ENCODE measurements at places on chromosomes 6 and 20. TPM values are rescaled to one million over a fixed set of nuclear protein-coding genes. Genes with fewer than 3 reads are reported as not detected.

DNA sequence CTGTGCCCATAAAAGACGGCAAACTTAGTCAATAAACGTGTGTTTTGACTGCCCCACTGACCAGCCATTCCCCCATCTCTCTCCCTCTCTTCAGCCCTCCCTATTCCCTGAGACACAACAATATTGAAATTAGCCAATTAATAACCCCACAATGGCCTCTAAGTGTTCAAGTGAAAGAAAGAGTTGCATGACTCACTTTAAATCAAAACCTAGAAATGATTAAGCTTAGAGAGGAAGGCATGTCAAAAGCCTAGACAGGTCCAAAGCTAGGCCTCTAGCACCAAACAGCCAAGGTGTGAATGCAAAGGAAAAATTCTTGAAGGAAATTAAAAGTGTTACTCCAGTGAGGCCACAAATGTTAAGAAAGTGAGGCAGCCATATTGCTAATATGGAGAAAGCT, 261.6 kb upstream of the TBX18 start:
- DNase-seq, result no peak

DNA sequence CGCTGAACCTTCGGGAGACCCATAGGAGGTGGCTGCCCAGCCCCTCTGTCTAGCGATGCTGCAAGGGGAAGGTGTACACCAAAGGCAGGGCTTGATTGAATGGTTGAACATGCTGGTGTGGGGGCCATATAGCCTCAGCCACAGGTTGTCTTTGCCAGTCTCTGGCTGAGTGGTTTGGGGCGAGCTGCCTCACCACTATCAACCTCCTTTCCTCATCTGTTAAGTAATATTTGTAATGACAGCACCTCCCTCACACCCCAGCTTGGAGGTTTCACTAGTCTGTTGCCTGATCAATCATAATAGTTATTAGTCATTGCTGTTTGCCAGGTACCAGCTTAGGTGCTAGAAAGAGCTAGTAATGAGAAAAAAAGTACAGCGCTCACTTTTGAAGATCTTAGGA, 11.8 kb upstream of the ZNF831 start:
- DNase-seq, result no peak

DNA sequence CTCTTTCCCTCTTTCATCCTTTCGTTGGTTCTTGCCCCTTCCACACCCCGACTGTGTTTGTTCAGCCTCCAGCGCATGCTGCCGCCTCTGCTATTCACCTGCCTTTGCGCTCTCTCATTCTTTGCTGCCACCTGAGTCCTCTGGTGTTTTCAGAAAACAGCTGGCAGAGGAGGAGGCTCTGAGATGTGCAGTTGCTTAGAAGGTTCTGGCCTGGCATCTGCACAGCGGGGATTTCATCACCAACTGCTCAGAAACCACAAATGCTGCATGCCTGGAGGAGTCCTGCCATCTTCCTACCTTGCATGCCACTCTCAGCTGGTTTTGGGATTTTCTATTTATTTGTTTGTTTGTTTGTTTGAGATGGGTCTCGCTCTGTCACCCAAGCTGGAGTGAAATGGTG, 39.2 kb upstream of the CLDN20 start:
- no peak for DNase-seq

GRCh38 chr6:52641388-52641787, 29.5 kb upstream of the TMEM14A start:
- DNase-seq, result no peak

DNA sequence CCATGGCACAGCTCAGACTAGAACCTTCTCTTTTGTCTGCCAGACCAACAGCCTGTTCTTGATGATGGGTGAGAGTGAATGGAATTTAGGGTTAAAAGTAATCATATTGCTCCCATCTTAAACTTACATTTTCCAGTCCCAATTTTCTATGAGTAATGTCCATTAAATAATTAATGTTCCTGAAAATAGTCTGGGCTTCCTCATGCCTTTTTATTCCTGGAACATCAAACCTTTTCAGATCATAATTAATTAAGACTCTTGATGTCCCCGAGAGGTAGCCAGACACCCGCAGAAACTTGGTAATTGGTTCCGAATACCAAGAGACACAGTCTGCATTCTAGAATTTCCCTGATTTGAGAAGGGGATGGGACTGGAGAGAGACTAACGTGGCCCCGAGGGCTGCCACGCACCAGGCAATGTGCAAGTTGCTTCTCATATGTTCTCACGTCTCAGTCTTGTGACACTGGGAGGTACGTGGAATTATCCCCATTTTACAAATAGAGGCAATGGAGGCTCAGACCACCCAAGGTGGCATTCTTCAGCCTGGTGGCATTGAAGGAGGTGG, 78.6 kb upstream of the TOX2 start:
- DNase-seq, result no peak

- DNase-seq, result no peak
Measured at GRCh38 chr6:159331451-159331850, 162.3 kb downstream of the FNDC1 start.

GRCh38 chr6:125154118-125154760, 666 bp downstream of the TPD52L1 start:
- peak; percentile 44 for DNase-seq

- no peak for DNase-seq
Measured at GRCh38 chr6:168243812-168244376, 75.7 kb downstream of the DACT2 start.

DNA sequence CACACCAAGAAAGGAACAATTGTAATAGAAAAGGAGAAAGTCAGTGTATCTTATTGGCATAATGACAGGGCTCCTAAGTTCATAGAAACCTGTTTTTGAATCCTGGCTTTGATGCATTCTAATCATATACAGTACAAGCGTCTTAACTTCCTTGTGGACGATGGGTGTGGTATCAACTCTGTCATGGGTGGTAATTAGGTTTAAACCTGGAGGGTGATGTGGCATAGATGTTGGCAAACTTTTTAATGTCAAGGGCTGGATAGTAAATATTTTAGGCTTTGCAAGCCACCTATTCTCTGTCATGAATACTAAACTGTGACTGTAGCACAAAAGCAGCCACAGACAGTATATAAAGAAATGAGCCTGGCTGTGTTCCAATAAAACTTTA, 138.7 kb upstream of the EDN1 start:
- DNase-seq, result no peak

IL17F gene
- total RNA-seq, result not detected

MICB gene
- 0.24 TPM for total RNA-seq

COX7A2 gene
- total RNA-seq, result 50.3 TPM

GRCh38 chr20:59007665-59008511, 834 bp upstream of the CTSZ start:
- peak; percentile 25 for DNase-seq

DNA sequence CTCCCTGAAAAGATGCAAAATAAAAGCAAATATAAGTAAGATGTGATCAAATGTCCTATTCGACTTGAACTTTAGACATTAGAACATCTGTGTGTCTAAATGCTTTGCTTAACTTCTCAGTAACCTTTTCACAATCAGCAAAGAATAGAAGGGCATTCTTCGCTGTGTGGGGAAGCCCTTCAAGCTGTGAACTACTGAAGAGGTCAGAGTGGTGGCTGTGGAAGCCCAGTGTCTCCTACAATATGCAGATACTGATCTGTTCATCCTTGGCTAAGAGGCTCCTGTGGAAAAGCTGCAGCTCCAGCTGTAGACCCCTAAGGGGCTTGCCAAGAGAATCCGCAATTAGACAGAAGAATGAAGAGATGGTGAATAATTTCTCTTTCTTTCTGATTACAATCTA, 400.3 kb upstream of the SASH1 start:
- DNase-seq, result no peak

GRCh38 chr6:39847221-39847620, 55.0 kb downstream of the DAAM2 start:
- peak; percentile 66 for DNase-seq

- DNase-seq, result no peak
Measured at GRCh38 chr6:104955491-104955890, 1.4 kb upstream of the LIN28B start.

- no peak for DNase-seq
Measured at GRCh38 chr20:38308047-38308438, 4.1 kb downstream of the BPI start.

DNA sequence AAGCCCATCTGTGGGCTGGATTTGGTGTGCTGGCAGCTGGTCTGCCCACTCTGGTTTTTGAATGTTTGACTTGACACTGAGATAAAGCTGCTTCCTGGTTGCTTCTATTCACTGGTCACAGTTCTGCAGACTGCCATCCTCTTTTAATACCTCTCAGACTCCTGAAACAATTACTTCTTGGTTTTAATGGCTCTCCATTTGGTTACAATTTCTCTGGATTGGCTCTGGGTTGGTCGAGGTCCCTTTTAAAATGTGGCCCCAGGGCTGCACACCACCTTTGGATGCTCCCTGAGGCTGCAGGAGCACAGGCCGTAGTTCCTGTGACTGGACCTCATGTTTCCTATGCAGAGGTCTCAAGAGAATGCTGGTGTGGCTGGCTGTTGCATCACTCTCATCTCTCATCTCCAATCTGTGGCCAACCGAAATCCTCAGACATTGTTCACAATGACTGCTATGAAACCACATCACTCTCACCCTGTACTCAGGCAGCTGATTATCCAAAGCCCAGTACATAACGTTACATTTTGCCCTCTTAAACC, 98.5 kb downstream of the INSM1 start:
- DNase-seq, result no peak

- no peak for DNase-seq
Measured at GRCh38 chr6:106631346-106631745, 2.0 kb downstream of the QRSL1 start.

DNA sequence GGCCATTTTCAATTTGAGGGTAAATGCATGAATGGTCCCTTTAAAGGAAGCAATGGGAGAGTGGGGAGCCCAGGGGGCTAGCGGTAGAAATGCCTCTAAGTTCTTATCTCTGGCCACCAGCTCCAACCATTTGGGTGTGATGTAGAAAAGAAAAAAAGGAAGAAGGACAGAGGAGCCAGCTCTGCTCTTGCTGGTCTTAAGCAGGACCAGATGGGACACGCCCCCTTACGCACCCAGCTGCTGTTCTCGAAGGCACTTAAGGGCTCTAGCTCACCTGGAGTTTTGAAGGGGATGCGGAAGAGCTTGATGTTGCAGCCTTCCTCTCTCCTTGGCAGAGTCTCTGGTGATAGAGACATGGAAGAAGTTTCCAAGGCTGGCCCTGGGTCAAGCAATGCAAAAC, 59.5 kb upstream of the RNF144B start:
- DNase-seq, result no peak

GRCh38 chr20:49396230-49396629, 86.2 kb downstream of the KCNB1 start:
- no peak for DNase-seq

DNA sequence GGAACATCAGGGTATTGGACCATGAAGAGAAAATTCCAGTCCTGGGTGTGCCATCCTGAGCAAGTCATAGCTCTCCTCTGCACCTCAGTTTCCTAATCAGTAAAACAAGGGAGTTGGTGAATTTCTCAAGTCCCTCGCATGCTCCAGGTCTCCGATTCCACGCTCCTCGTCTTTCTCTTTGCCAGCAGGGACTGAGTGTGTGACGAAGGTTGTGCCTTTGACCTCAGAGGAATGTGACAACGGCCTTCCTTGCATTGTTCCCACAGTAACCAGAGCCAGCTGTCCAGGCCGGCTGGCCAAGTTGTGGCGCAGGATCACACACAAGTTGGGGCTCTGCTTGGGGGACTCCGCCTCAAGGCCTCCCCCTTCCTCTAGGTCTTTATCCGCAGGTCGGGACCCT, 217.3 kb downstream of the ATXN1 start:
- peak; percentile 47 for DNase-seq

UBE2C gene
- 3.6 TPM for total RNA-seq

BFSP1 gene
- 2.9 TPM for total RNA-seq

DNA sequence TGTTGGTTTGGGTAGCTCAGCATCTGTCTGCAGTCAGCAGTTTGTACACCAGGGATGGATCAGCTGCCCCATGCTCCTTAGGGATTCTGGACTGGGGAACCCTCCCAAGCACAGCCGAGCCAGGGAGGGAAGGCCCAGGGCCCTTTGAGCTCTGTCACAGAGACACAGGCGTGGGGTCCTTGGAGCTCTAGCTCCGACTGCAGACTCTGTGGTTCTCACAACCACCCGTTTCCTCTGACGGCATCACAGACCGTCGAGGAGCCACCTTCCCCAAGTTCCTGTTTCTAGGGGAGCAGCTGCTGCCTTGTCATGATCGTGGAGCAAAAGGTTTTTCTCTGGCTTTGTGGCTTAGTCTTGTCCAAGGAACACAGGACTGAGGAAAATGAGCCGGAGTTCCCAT, at the start of gene SLA2:
TSS of gene SLA2 (minus strand) at position 199 of the 400 bp plus-strand sequence. CDS start 4,861 bp downstream, outside the sequence.
- no peak for DNase-seq

IYD gene
- 2.4 TPM for total RNA-seq

COL9A1 gene
- total RNA-seq, result 9.4 TPM

GRCh38 chr6:125124049-125124669, 29.4 kb upstream of the TPD52L1 start:
- no peak for DNase-seq

DNA sequence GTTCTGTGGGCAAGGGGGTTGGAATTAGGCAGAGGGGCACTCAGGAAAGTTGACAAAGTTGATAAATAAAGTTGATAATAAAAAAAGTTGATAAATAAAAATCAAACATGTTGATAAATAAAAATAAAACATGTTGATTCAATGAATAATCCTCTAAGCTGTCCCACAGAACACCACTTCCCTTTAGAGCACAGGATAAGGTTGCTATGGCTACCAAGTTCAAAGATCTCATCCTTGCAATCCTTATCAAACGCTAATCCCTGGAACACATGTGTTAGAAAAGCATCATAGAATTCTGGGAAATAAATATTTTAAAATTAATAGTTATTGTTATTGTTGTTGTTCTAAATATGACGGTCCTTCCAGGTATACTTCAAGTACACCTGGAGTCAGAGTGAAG, 33.9 kb downstream of the MBOAT1 start:
- DNase-seq, result no peak

GRCh38 chr6:159601211-159601610, 91.8 kb downstream of the SOD2 start:
- no peak for DNase-seq

MUCL3 gene
- 2.4 TPM for total RNA-seq

PAK5 gene
- total RNA-seq, result 3.1 TPM

GRCh38 chr20:9353916-9354276, 160.5 kb upstream of the LAMP5 start:
- no peak for DNase-seq

- peak; percentile 72 for DNase-seq
Measured at GRCh38 chr6:89997456-89998445, 103.5 kb downstream of the GJA10 start.

- no peak for DNase-seq
Measured at GRCh38 chr20:53512076-53512475, 81.6 kb downstream of the ZNF217 start.

TPD52L1 gene
- 155 TPM for total RNA-seq

DNA sequence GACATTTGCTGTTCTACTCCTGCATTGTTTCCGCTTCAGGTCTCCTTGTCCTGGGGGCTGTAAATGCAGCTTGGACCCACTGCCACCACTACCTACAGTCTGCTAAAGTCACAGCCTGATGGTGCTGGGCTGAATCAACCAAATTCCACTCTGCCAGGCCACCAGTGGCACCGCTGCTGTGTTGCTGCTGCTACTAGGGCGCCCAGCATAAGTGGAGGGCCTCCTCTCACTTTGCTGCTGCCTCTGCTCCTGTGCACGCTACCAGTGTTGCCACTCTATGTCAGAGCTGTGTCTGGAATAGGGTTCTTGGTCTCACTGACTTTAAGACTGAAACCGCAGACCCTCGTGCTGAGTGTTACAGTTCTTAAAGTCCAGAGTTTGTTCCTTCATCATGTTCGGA, 1.4 kb upstream of the SSR1 start:
- DNase-seq, result no peak

CGA gene
- total RNA-seq, result 8.2 TPM

- no peak for DNase-seq
Measured at GRCh38 chr20:35387334-35387733, 24.4 kb downstream of the UQCC1 start.

- peak; percentile 6 for DNase-seq
Measured at GRCh38 chr6:164252948-164253347, 838.4 kb downstream of the QKI start.

PRIM2 gene
- 15.9 TPM for total RNA-seq

OXT gene
- total RNA-seq, result not detected

CD40 gene
- total RNA-seq, result 5.8 TPM
